ENCODE measurements at places on chromosomes 2 and 18. TPM values are rescaled to one million over a fixed set of nuclear protein-coding genes. Genes with fewer than 3 reads are reported as not detected.

GRCh38 chr2:130832296-130832940, 4.3 kb upstream of the ARHGEF4 start:
- H3K27ac ChIP-seq = no peak overlapping the region
- H3K36me3 ChIP-seq = no peaks in the 10 kb centered on the region
- no peak for DNase-seq

- no peak for DNase-seq
- no peak overlapping the region for H3K27ac ChIP-seq
- H3K36me3 ChIP-seq = no peaks in the 10 kb centered on the region
- H3K27me3 ChIP-seq = no peaks in the 10 kb centered on the region
Measured at GRCh38 chr2:130824492-130825061, 12.1 kb upstream of the ARHGEF4 start.

DNA sequence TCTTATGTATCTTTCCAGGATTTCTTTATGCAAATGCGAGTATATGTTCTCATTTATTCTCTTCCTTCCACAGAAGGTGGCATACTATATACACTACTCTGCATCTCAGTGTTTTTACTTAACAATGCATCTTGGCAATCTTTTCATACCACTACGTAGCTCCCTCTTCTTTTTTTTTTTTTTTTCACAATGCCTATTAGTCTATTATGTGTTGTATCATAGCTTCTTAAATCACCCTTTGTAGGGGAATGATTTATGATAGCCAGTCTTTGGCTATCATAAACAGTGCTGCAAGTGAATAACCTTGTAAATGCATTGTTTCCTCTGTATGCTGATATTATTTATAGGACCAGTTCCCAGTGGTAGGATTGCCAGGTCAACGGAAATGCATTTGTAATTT, 204.2 kb downstream of the BABAM2 start:
- H3K4me3 ChIP-seq = no peak overlapping the region
- H3K27ac ChIP-seq = no peak overlapping the region
- H3K36me3 ChIP-seq = no peaks in the 10 kb centered on the region
- H3K4me1 ChIP-seq = no peaks in the 10 kb centered on the region
- no peaks in the 10 kb centered on the region for H3K27me3 ChIP-seq

GRCh38 chr2:240183875-240184590, 43.6 kb upstream of the OTOS start:
- DNase-seq = no peak
- no peak overlapping the region for H3K4me3 ChIP-seq
- H3K27me3 ChIP-seq = peaks cover 12% of the 10 kb centered on the region
- no peaks in the 10 kb centered on the region for H3K4me1 ChIP-seq

DNA sequence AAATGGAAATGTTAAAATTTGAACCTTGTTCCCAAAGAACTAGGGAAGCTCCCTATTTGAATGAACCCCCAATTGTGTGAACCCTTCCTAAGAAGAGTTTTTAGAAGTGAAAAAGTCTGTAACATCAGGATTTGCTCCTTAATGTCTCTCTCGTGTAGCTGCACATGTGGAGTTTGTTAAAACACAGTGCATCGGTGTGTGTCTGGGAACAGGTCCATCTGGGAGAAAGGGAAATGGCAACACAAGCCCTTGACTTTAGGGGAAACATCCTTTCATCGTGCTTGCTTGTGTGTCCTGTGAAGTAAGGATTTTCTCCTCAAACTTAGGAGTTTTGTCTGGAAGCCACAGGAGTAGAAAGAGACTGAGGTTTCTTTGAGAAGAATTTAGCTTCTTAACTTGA, 203.9 kb downstream of the PRKCE start:
- no peaks in the 10 kb centered on the region for H3K36me3 ChIP-seq
- H3K27ac ChIP-seq = no peak overlapping the region
- no peaks in the 10 kb centered on the region for H3K27me3 ChIP-seq
- H3K4me1 ChIP-seq = peaks cover 16% of the 10 kb centered on the region

DNA sequence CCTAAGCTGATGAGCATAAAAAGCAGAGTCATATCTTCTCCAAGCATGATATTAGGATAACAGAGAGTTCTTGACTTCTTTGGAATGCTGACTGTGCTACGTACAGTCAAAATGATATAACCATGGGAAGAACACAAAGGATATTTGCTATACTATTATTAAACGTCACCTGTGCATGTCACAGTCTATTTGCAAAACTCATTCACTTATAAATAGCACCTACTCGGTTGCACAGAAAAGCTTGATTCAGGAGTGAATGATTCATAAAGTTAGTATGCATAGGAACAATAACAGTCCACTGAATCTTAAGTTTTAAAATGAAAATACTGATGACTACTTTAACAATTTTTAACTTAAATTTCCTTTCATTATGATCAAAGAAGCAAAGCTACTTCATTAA, 83.3 kb downstream of the SP3 start:
- peaks cover 17% of the 10 kb centered on the region for H3K36me3 ChIP-seq
- H3K4me1 ChIP-seq = no peaks in the 10 kb centered on the region
- H3K4me3 ChIP-seq = no peak overlapping the region
- DNase-seq = no peak
- H3K27me3 ChIP-seq = no peaks in the 10 kb centered on the region
- H3K27ac ChIP-seq = no peak overlapping the region

Gene IL1RN
- total RNA-seq = not detected

DNA sequence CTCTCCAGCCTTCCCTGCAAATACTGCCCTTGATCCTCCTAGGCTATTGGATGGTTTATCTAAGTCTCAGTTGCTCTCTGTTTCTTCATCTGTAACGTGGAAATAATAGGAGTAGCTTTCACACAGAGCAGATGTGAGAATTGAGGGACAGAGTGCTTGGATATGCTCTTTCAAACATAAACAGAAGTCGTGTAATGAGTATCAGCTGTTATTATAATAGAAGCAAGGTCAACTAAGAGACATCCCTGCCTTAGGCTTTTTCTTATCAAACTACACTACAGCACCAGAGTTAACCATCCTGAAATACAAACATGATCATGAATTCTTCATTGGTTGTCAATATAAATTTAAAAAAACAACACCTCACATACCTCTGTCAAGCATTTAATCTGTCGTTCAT, 138.2 kb downstream of the DOK6 start:
- H3K36me3 ChIP-seq = 0 out of 2 replicates have a peak, but pooled peaks cover 2% of the 10 kb centered on the region
- no peak overlapping the region for H3K4me3 ChIP-seq
- H3K4me1 ChIP-seq = peaks cover 12% of the 10 kb centered on the region
- no peak for DNase-seq
- no peaks in the 10 kb centered on the region for H3K27me3 ChIP-seq

GRCh38 chr18:79560861-79561210, 118.8 kb upstream of the CTDP1 start:
- H3K4me3 ChIP-seq = no peak overlapping the region
- H3K27me3 ChIP-seq = no peaks in the 10 kb centered on the region
- no peaks in the 10 kb centered on the region for H3K4me1 ChIP-seq
- no peak overlapping the region for H3K27ac ChIP-seq
- no peaks in the 10 kb centered on the region for H3K36me3 ChIP-seq

DNA sequence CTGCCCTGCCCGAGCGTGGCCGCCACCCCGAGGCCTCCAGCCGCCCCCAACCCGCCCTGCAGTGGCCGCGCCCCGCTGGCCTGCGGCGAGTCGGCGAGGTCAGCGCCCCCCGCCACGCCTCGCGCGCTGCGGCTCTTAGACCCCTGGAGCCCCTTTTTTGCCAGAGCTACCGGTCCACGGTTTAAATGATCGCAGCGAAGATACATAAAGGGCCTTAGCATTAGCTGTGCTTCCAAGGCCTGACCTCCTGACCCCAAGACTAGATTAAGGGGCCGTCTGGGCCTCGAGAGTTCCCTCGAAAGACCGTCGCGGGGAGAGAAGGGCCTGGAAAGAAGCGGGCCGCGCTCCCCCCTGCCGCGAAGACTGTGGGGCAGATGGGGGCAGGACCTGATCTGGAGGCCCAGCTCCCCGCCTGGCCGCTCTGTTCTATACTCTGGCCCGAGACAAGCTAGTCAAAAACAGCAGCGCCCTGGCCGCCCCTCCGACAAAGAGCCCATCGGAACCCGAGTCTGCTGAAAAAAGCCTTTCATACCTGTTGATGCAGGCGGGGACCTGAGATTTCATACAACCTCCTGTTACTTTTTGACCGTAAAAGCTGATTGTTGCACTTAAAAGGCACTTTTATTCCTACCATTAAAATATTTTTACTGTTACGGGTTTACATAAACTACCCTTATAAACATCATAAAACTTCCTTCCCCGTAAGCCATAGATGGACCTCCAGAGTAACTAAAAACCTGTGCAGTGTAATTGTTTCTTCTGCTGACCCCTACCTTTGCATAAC, 68.7 kb upstream of the PSMD14 start:
- H3K36me3 ChIP-seq = no peaks in the 10 kb centered on the region
- H3K4me3 ChIP-seq = peak overlapping the region; percentile 80
- peaks cover 31% of the 10 kb centered on the region for H3K4me1 ChIP-seq

Gene THSD7B
- total RNA-seq = 3.1 TPM

Gene MTCL1
- 64.3 TPM for total RNA-seq

Gene GPD2
- total RNA-seq = 32.2 TPM

Gene CDH20
- 0.16 TPM for total RNA-seq

GRCh38 chr2:43100883-43101662, 125.3 kb downstream of the ZFP36L2 start:
- H3K4me1 ChIP-seq = peaks cover 27% of the 10 kb centered on the region
- H3K36me3 ChIP-seq = peaks cover 8% of the 10 kb centered on the region
- peaks cover 34% of the 10 kb centered on the region for H3K27me3 ChIP-seq

DNA sequence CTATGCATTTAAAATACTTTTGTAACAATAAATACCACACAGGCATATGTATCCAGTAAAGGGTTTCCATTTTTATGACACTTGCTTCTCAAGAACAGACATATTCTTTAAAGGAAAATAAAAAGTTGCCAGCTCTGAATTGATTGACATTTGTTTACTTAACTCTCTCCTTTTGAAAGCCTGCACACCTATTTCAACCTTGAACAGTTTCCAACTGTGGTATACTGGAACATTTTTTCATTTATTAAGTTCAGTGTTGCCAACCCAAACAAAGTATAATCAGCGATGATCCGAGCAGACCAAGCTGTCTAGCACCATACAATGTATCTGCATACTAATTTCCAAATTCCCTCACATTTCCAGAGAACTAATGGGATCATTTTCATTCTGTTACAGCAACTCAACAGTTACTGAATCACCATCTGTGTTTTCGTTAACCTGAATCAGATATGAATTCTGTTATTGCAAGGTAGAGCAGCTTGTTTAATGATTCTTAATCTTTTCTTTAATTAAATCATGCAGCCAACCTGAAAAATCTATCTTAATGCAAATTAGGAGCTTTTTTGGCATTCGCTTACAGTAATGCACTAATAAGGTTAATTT, 725.5 kb upstream of the ZEB2 start:
- no peak for DNase-seq
- no peak overlapping the region for H3K27ac ChIP-seq
- H3K27me3 ChIP-seq = no peaks in the 10 kb centered on the region
- no peaks in the 10 kb centered on the region for H3K4me1 ChIP-seq
- H3K4me3 ChIP-seq = no peak overlapping the region

Gene NT5C1B
- total RNA-seq = not detected

DNA sequence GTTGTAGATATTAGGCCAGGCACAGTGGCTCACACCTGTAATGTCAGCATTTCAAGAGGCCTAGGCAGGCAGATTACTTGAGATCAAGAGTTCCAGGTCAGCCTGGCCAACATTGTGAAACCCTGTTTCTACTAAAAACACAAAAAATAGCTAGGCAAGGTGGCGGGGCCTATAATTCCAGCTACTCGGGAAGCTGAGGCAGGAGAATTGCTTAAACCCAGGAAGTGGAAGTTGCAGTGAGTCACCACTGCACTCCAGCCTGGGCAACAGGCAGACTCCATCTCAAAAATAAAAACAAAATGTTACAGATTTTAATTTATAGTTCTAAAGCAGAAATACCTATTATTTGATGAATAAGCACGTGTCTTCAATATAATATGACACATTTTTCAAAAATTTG, 65.6 kb upstream of the UBXN4 start:
- H3K4me3 ChIP-seq = no peak overlapping the region
- H3K27me3 ChIP-seq = no peaks in the 10 kb centered on the region
- H3K36me3 ChIP-seq = peaks cover 31% of the 10 kb centered on the region
- no peak overlapping the region for H3K27ac ChIP-seq
- H3K4me1 ChIP-seq = no peaks in the 10 kb centered on the region

Gene MC2R
- not detected for total RNA-seq

DNA sequence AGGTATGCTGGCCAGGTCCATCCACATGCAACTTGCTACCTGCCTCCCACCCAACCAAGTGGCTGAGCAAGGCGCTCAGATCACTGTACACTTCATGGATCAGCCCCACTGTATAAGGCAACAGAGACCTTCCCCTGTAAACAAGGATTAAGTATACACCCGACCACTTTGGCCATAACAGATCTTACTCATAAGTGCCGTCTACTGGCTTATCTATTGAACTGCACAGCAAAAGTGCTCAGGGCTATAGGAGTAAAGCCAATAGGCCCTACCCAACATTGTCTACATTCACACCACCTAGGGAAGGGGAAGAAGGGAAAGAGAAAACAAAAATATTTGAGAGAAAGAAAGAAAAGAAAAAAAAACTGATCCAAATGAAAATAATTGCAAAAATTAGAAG, 663.9 kb upstream of the LRRTM1 start:
- no peak overlapping the region for H3K27ac ChIP-seq
- DNase-seq = no peak
- H3K4me3 ChIP-seq = no peak overlapping the region
- peaks cover 10% of the 10 kb centered on the region for H3K36me3 ChIP-seq

Gene DQX1
- 1.3 TPM for total RNA-seq

GRCh38 chr2:149068996-149069888, 30.7 kb downstream of the LYPD6B start:
- no peaks in the 10 kb centered on the region for H3K36me3 ChIP-seq
- H3K4me1 ChIP-seq = peaks cover 15% of the 10 kb centered on the region
- no peak for DNase-seq
- no peak overlapping the region for H3K27ac ChIP-seq
- H3K27me3 ChIP-seq = no peaks in the 10 kb centered on the region
- H3K4me3 ChIP-seq = no peak overlapping the region

Gene COLEC11
- total RNA-seq = 1.3 TPM

GRCh38 chr2:159613651-159614285, 2.6 kb downstream of the BAZ2B start:
- no peaks in the 10 kb centered on the region for H3K36me3 ChIP-seq
- H3K27me3 ChIP-seq = no peaks in the 10 kb centered on the region
- DNase-seq = no peak
- peaks cover 53% of the 10 kb centered on the region for H3K4me1 ChIP-seq
- peak overlapping the region; percentile 90 for H3K4me3 ChIP-seq

GRCh38 chr2:150462770-150463169, 24.7 kb downstream of the RND3 start:
- H3K4me1 ChIP-seq = no peaks in the 10 kb centered on the region
- no peaks in the 10 kb centered on the region for H3K27me3 ChIP-seq
- H3K27ac ChIP-seq = no peak overlapping the region
- no peaks in the 10 kb centered on the region for H3K36me3 ChIP-seq

Gene AQP12A
- not detected for total RNA-seq

GRCh38 chr2:23687214-23687613, 239.7 kb downstream of the ATAD2B start:
- H3K4me1 ChIP-seq = peaks cover 17% of the 10 kb centered on the region
- H3K4me3 ChIP-seq = no peak overlapping the region
- no peak overlapping the region for H3K27ac ChIP-seq
- H3K36me3 ChIP-seq = no peaks in the 10 kb centered on the region

Data from WTC11 (cell line).